ENCODE measurements at places on chromosomes 6 and 20.

DNA sequence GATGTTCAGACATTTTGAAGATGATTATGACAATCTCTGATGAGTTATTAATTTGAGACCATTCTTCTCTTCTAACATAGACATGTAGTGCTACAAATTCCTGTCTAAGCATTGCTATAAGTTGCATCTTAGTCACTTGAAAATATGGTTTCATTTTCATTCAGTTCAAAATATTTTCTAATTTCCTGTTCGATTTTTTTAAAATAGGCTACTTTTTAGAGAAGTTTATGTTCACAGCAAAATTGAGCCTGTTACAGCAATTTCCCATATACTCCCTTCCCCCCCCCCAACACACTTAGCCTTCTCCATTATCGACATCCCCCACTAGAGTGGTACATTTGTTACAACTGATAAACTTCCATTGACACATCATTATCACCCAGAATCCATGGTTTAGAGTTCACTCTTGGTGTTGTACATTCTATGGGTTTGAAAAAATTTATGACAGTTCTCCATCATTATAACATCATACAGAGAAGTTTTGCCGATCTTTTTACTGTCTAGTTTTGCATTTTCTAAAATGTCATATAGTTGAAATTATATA, 31.2 kb downstream of the PLAGL1 start:
- no peak for DNase-seq

DNA sequence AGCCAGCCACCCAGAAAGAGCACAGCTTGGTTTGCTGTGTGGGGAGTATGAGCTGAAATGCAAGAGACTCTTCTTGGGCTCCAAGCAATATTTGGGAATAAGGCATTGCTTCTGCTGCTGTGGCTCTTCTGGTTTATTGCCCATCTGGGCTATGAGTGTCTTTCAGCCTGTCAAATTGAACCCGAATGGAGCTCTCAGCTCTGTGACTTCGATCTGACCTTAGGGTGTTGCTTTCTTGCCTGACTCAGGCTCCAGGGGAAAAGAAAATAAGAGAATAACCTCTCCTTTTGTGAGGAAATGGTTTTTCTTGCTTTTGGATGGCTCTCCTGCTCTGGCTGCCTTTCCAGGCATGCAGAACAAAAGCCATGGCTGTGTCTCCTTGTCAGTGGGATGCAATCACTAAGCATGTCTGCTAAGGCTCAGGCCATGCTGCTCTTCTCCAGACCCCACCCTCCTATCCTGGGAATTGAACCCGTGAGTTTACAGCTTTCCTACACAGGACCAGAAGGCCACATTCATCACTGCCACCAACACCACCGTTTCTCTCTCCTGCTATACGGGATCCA, 169.4 kb upstream of the JAG1 start:
- no peak for DNase-seq

GRCh38 chr20:9156529-9157280, 87.8 kb downstream of the PLCB4 start:
- no peak for DNase-seq

DNA sequence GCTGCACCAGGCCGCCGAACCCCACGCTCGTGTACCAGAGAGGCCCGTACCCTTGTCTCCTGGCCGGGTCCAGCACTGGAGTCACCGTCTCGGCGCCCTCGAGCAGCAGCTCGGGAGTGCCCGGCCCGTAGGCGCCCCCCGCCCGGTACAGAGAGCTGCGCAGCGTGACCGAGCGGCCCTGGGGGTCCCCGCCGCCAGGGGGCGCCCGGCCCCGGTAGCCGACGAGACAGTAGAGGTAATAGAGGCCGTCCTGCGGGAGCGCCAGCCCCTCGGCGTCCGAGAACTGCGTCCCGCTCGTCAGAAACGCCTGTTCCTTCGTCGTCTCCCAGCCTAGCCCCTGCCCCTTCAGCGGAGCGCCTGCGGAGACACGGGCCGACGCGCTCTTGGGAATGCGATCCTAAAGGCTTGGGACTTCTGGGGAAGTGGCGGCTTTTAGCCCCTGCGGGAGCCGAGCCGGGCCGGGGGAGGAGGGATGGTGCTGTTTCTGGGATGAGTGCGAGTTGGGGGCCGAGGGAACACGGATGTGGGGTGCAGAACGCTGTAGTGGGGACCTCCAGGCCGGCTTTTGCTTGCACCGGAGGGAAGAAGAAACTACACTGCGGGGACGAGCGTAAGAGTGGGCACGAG, 1.3 kb downstream of the LTB start:
- peak; percentile 52 for DNase-seq

DNA sequence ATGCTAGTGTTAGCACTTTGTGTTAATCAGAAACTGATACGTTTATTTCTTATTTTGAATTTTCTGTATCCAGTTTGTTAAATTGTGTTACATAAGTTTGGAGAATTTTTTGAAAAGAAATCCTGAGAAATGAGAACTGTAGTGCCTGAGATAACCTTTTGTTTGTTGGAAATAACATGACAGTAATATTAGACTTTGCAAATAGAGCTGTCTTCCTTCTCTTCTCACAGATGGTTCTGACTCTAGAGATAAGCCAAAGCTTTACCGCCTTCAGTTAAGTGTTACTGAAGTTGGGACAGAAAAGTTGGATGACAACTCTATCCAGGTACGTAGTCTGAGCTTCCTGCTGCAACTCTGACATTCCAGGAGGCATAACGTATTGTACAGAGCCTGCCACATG, 69.9 kb downstream of the AFDN start:
- no peak for DNase-seq

DNA sequence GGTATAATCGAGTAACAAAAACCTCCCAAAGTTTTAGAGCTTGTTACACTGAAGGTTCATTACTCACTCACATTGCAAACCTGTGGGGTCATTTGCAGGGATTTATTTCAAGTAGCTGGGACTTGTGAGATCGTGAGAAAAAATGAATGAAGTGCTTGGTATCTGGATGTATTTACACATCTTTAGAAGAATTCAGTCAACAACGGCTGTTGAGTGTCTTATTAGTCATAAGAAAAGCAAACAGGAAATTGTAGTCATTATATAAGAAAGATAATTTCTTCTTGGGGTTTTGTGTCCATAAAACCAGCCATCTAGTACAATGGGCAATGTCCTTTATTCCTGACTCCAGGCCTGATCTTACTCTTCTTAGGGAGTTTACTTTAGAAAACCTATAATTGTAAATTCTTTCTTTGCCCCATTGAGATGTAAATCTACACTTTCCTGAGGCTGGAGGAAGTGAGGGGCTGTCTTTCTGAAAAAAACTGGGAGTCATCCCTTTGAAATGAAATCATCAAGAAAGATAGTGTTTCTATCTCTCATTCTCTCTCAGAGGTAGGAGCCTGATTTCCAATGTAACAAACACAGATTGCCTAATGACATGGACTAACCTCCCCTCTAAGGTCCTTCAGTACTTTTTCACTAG, 202.5 kb upstream of the ASCC3 start:
- DNase-seq, result peak; percentile 86

DNA sequence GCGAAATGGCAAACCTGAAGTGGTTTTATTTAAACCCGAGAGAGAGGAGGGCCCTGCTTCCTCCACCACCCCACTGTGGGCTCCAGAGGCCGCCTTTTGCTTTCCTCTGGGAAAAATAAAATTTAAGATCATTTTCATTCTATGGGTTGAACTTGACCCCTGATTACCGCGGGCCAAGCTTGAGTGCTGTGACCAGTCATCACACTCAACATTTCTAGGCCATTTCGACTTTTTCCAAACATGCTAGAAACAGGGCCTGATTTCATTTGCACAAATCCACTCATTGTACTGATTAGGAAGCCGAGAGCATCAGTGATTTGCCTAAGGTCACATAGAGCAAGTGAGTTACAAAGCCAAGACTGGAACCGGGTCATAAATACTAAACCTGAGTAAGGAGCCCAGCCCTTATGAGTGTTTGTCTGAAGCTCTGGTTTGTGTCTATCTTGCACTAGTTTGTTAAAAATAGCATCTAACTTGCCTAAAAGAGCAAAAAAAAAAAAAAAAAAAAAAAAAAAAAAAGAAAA, 179.7 kb downstream of the DLL1 start:
- no peak for DNase-seq

DNA sequence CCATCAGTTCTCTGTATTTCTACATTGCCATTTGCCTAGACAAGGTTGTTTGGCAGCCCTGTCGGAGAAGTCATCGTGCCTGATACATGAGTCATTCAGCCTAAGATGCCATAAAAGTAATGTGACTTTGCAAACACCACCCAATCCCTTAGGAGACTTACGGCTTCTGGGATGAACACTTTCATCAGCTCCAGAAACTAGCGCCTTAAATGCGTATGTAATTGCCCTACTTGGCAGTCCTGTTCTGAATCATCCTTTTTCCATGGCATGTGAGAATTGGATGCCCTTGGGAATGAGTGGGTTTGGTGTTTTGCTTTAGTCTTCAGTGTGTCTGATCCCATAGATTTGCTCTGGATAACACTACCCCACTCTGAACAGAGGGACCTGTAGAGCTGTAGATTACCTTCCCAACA, 158.5 kb downstream of the SASH1 start:
- DNase-seq, result peak; percentile 95

DNA sequence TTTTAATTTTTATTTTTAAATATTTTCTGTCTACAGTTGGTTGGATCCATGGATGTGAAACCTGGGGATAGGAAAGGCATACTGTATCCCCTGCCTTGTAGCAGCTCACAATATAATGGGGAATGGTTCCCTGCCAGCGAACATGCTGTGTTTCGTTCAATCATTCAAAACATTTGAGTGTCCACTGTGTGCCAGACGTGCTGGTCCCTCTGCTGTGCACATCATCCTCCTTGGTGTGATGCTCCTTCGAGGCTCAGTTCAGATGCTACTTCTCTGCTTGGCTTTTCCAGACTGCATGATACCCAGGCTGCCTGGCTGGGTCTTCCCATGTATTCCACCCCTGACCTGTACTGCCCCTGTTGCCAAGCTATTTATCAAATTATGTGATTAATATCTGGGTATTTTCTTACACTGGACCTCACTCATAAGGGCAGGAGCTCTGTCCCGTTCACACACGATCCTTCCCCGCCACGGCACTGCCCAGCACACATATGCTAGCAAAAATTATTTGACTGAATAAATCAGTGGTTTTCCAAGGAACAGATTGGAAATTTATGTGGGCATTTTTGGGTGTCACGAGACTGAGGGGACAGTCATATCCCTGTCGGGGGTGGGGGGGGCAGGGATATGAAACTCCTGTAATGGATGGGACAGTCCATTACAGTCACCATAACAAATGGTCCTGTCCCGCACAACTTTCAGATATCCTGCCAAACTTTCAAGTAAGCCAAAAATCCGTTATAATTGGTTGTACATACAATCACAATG, 4.9 kb downstream of the SDCBP2 start:
- DNase-seq, result no peak

DNA sequence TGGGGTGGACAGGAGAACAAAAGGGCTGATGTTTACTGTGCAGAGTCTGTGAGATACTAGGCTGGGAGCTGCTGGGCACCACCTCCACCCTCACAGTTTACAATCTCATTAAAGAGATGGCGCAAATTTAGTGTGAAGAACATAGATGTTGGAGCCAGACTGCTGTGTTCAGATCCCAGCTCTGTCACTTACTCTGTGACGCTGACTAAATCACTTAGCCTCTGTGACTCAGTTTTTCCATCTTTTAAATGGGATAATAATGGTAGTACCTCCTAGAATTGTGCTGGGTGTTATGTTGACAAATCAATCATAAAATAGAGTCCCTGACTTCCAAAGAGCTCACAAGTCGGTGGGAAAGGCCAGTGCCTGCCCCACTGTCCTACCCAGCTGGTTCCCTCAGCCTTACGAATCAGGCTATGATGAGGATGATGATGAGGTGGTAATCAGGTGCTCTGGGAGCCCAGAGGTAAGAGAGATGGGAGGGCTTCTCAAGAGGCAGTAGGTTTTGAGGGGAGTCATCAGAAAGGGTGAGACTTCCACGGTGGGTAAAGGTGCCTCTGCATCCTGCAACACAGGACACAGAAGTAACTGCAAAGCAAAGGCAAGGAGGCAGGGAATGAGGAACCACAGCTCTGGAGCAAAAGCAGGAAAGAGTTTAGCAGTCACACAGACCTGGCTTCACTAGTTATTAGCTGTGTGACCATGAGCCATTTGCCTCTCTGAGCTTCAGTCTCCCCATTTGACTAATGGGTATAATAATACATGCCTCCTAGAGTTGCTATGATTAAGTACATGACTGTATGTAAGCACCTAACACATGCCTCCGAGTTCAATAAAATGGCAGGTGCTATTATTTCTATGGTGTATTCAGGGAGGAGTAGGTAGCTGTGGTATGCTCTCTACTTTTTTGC, 8.9 kb downstream of the FYN start:
- no peak for DNase-seq

DNA sequence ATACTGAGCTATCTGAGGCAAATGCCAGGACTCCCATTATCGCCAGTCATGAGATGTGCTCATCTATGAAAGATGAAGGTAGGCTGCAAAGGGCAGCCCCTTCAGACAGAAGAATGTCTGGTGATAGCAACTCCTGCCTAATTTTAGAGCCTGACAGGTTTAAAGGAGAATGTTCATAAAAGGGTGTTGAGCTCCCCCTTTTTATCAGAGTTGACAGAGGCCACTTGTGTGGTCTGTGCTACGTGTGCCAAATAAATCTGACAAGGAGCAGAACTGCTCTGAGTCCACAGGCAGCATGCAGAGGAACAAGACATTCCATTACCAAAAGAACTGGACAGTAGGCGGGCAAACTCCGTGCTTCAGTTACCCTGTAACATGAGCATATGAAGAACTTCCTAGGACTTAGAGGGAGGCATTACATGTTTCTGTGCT, 101.8 kb downstream of the PREP start:
- DNase-seq, result no peak

GRCh38 chr6:148747471-148748165, 788 bp downstream of the UST start:
- peak; percentile 19 for DNase-seq

DNA sequence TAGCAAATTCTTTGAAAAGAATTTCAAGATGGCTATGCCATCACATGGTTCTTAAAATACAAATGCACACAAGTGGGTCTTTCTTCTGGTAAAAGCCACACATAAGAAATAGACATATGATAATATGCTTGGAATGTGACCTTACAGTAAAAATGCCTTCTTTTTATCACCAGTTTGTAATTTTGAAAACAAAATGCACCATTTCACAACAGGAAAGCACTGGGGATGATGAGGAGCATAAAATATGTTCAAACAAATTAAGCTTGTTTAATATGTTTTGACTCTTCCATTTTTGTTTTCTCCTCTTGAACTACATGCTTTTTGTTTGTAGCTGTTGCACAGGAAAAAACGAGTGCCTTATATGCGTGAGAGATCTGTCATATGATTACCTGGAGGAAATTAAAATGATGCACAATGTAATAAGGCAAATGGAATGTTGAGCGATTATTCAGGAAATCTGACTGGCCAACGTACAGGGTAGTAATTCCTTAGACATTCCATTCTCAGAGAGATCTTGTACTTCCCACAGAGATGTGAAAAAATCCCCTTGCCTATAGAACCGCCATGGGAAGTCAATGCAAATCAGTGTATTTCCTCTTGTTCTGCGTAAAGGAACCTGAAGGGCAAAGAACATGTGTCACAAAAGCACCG, 911.6 kb downstream of the TFAP2A start:
- DNase-seq, result no peak

- no peak for DNase-seq
Measured at GRCh38 chr6:131029626-131030297, 33.3 kb downstream of the EPB41L2 start.

GRCh38 chr6:131778169-131778568, 29.7 kb upstream of the ENPP1 start:
- no peak for DNase-seq

Measured in GM04504 (cell line).